ENCODE measurements at places on chromosomes 4 and X.

GRCh38 chrX:53261355-53261972, 19.9 kb downstream of the IQSEC2 start:
- no peak for DNase-seq

DNA sequence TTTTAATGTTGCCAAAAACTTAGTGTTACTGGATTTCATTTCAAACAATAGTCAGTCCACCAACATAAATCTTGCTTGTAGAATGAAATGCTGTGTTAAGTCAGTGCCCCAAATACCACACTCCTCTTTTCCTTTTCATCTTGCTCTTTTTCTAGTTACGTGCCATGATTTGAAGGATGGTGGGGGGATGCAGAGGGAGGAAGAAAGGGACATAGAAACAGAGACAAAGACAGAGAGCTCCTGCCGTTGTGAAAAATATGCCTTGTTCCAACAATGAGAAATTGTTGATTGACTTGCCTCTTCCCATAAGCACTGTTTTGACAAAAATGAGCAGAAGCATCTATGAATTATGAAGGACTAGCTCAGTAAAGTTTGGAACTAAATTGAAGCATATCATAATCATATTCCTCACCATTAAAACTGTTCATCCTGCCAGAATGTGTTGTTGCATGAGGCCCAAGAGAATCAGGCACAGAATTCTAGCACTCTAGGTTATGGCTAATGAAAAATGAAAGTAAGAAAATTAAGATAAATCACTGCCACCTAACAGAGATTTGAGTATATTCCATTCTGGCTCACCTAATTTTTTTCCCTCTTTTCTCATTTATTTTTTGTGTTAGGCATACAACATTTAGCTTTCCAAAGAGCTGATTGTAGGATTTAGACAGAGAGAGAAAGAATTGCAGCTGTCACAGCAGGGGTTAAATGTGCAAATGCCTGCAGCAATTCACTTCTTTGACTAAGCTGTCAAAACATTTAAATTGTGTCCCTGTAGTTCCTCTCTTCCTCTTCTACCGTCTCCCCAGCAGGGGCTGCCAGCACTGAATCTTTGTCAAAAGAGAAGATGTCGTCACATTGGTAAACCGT, 111.6 kb upstream of the PTPN13 start:
- no peak for DNase-seq

DNA sequence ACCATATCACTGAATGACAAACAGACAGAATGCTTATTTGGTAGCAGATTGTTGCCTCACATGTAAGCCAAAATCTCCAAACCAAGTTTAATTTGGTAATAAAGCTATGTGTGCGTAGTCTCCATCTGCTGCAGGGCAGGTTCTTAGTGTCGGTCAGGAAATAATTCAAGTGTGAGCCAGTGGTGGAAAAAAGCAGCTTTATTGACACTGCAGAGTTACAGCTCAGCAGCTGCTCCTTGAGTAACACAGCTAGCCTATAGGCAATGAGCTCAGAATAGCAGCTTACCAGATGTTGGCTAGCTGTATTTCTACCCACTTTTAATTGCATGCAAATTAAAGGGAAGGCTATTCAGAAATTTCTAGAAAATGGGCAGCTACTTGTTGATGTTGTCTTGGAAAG, 757.8 kb upstream of the HS3ST1 start:
- DNase-seq, result no peak

- DNase-seq, result no peak
Observed at GRCh38 chrX:42577936-42578470, 200.0 kb downstream of the PPP1R2C start.

DNA sequence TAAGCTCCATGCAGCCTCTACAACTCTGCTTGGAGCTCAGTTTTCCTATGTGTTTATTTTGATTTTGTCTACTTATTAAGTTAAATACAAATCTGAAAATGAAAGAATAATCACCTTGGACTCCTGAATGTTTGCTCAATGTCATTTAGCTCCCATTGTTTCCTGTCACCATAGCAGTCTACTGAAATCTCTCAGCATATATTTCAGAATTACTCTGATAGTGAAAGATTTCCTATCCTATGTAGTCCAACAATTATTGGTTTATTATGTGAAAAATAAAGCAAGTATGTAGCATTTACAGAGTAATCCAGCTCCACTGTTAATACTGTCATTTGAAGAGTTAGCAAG, 168.4 kb downstream of the CBR4 start:
- DNase-seq, result no peak

GRCh38 chr4:128572778-128573241, 236.7 kb upstream of the JADE1 start:
- DNase-seq, result no peak

- DNase-seq, result peak; percentile 80
Observed at GRCh38 chr4:6892190-6892908, 17.3 kb upstream of the TBC1D14 start.

- DNase-seq, result no peak
Observed at GRCh38 chr4:182073278-182073677, 169.9 kb upstream of the TENM3 start.

GRCh38 chrX:11967986-11968869, 170.0 kb upstream of the FRMPD4 start:
- DNase-seq, result no peak

DNA sequence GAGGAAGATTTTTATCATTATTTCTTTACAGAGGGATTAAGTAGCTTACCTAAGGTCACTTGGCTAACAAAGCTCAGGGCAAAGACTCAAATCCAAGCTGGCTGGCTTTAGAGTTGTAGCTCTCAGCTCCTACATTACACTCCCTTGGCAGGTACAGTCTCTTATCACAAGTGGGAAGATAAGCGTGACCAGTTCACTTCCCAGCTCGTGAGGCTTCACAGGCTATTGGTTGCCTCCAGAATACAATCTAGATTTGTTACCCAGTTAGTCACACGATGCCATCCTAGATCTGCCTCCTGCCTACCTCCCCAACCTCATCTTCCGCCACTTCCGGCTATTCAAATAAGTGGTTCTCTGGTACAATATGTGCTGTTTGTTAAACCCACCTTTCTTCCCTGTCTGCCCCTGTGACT, 3.7 kb downstream of the MMRN1 start:
- DNase-seq, result no peak

DNA sequence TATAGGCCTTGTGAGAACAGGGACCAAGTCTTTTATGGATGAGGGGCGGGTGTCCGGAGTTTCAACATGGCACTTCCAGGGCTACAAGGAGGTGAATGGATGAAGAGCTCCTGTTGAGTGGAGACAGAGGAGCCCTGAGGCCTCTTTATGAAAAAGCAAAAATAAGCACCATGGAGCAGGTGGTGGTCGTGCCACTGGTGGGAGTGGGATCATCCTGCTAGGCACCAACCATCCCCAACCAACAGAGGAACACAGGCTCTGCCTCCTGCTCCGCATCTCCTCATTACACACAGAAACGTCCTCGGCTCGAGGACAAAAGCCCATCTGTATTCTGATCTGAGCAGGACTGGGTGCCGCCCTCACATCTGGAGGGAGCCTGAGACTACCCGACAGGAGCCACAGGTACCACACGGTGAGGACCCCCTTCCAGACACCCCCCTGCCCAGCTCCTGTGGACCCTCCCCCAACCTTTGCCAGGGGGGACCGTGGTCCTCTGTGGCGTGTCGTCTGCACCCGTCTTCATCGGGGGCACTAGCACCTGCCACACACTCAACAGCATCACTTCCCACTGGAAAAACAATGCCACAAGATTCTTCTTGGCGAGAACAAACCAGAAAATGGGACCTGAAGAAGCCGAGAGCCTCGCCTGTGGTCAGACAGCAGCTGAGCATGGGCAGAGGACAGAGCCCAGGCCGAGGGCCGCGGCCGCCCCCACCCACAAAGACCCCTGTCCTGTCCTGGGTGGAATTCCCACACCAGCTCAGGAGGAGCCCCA, 3.9 kb upstream of the PDE6B start:
- no peak for DNase-seq

GRCh38 chr4:156547439-156547838, 424.2 kb downstream of the PDGFC start:
- no peak for DNase-seq

- no peak for DNase-seq
Observed at GRCh38 chr4:138658518-138658917, 357.1 kb upstream of the NOCT start.

- no peak for DNase-seq
Observed at GRCh38 chr4:186307497-186307896, 41.5 kb downstream of the F11 start.
